Stimulated activated CD8-positive, alpha-beta memory T cell treated with anti-CD3 and anti-CD28 coated beads, Interleukin-4, amount 100 ng/mL, for 4 hours (primary cell): ENCODE measurements at places on chromosomes 11 and 22.

- no peak for DNase-seq
Measured at GRCh38 chr11:8654503-8654902, 28.0 kb downstream of the TRIM66 start.

- no peak for DNase-seq
Measured at GRCh38 chr11:9266926-9267325, 1.8 kb upstream of the DENND5A start.

DNA sequence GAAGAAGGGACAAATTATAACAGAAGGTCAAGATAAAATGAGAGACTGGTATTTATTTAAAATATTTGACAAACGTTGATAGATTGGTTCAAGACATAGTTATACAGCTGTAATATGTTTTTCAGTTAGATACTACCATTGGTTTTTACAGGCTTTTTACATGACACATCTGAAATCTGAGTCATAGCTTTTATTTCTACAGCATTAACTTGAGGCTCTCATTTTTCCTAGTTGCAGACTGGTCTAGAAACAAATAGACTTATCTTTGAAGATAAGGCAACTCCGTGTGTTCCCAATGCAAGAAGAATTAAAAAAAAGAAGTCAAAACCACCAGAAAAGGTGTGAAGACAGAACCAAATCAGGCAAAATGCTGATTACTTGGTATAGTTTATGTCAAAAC, 31.3 kb downstream of the CEP57 start:
- no peak for DNase-seq

DNA sequence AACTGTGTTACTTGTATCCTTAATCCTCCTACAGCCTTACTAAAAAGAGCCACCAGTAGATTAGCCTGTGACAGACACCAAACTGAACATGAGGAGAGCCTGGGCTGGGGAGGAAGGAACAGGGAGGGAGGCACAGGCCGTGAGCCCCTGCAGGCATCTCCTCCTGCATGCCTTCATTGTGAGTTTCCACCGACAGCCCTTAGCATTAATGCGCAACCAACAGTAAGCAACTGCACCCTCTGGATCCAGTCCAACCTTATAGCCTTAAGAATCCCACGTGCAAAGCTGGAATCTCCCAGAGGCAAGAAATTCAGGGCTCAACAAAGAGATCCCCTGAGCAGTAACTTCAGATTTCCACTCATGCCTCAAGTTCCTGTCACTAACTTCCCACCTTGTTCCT, 84.6 kb downstream of the ETS1 start:
- no peak for DNase-seq

DNA sequence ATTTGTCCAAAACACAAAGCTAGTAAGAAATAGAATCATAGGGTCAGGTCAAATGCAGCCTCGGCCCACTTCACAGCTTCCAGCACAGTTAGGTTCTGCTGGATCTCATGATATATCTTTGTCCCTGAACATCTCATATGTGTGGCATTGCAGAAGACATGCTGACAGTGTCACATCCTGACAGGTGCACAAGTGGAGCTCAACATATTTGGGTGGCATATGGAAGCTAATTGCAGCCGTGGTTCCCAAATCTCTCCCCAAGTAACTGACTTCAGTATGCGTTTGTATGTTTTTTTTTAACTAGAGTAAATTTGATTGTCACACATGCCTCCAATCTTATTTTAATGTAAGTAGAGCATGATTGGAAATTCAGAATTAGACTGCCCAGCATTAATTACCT, 33.4 kb downstream of the NAV2 start:
- no peak for DNase-seq
